ENCODE measurements at places on chromosomes 7 and 10. TPM values are rescaled to one million over a fixed set of nuclear protein-coding genes. Genes with fewer than 3 reads are reported as not detected.
A peak's percentile ranks its signal among the peaks of the same experiment; 100 is the strongest.

GRCh38 chr7:19709249-19709578 is 377 bp upstream of the POLR1F start:
- DNase-seq = no peak
- peak overlapping the region; percentile 95 for H3K27ac ChIP-seq
- peak overlapping the region; percentile 99 for H3K4me3 ChIP-seq
- no peaks in the 10 kb centered on the region for H3K36me3 ChIP-seq

DNA sequence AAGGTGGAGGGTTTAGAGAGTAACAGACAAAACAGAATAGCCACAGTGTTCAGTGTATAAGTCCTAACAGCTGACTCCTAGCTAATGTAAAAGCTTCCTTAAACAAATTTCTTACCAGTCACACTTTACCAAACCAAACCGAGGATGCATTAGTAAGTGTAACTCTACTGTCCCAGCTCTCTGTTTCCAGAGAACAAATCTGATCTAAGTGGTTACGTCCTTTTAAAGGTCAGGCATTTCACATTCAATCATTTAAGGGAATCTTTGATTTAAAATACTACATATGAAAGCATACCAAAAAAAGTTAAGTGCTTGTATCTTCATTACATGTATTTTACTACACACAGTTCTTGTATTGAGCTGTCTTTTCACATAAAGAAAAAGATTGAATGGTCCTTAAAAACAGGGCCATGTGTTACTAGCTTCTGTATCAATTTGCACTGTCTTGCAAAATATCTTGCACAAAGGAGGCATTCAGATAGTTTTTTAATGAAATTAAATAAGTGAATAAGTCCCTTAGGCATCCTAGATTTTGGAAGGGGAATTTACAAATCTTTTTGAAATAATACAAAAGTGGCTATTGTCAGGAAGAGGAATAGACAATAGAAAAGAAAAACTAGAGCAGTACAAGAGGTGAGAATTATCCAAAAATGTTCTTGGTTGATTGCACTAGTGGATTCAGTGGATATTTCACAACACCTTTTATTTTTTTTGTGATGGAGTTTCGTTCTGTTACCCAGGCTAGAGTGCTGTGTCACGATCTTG is 58.4 kb upstream of the SPOCK2 start:
- DNase-seq = no peak
- peaks cover 4% of the 10 kb centered on the region for H3K36me3 ChIP-seq
- H3K4me1 ChIP-seq = peaks cover 6% of the 10 kb centered on the region
- H3K4me3 ChIP-seq = no peak overlapping the region
- H3K27me3 ChIP-seq = no peaks in the 10 kb centered on the region

DNA sequence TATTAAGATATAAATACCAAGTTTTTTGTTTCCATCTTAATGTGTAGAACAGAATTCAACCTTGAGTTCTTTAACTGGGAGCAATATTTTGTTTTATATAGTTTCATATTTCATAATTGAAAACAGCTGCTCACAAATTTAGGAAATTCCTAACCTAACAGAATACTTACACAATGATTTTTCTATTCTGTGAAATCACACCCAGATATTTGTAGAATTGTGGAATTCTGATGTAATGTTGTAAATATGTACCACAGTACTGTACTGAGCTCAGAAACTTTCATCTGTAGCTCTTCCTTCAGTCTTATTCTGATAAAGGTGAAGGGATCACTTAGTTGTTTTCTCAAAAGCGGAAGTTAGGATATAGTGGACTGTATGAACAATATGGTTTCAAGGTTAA is 143.4 kb upstream of the GLI3 start:
- DNase-seq = no peak
- no peak overlapping the region for H3K4me3 ChIP-seq
- no peak overlapping the region for H3K27ac ChIP-seq
- H3K27me3 ChIP-seq = peaks cover 4% of the 10 kb centered on the region
- peaks cover 7% of the 10 kb centered on the region for H3K4me1 ChIP-seq

DNA sequence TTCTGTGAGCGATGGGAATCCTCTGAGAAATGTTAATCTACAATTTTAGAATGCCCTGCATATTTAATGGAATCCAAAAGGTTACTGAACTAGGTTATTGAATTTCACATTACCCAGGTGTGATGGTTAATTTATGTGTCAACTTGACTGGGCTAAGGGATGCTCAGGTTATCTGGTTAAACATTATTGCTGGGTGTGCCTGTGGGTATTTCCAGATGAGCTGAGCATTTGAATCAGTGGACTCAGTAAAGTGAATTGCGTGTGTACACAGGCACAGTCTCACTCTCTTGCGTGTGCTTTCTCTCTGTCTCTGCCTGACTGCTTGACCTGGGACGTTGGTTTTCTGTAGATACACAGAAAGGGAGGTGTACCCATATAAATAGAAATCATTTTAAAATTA is 21.7 kb downstream of the RNF32 start:
- no peaks in the 10 kb centered on the region for H3K36me3 ChIP-seq
- no peak overlapping the region for H3K27ac ChIP-seq
- H3K4me1 ChIP-seq = no peaks in the 10 kb centered on the region

- no peak for DNase-seq
- no peak overlapping the region for H3K4me3 ChIP-seq
- no peaks in the 10 kb centered on the region for H3K36me3 ChIP-seq
- no peaks in the 10 kb centered on the region for H3K4me1 ChIP-seq
Measured at GRCh38 chr10:76645341-76645740, 992.3 kb downstream of the KCNMA1 start.

DNA sequence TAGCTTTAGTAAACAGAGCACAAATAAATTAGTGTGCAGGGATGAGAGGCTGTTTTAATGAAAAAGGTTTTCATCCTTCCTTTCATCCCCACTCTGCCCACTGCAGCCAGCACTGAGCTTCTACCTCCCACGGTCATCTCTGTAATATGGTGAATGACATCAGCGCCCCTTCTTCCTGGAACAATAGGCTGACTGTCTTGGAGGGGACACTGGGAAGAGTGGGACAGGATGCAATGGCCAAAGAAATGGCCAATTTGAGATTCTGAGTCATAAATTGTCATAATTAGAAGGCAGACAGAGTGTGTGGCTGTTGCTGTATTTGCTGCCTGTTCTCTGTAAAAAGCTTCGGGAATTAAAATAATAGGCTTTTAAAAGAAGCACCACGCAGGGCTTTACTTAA is 126.7 kb upstream of the CALN1 start:
- no peak for DNase-seq
- no peak overlapping the region for H3K27ac ChIP-seq
- H3K4me1 ChIP-seq = no peaks in the 10 kb centered on the region
- H3K36me3 ChIP-seq = no peaks in the 10 kb centered on the region
- H3K27me3 ChIP-seq = peaks cover 1% of the 10 kb centered on the region

DNA sequence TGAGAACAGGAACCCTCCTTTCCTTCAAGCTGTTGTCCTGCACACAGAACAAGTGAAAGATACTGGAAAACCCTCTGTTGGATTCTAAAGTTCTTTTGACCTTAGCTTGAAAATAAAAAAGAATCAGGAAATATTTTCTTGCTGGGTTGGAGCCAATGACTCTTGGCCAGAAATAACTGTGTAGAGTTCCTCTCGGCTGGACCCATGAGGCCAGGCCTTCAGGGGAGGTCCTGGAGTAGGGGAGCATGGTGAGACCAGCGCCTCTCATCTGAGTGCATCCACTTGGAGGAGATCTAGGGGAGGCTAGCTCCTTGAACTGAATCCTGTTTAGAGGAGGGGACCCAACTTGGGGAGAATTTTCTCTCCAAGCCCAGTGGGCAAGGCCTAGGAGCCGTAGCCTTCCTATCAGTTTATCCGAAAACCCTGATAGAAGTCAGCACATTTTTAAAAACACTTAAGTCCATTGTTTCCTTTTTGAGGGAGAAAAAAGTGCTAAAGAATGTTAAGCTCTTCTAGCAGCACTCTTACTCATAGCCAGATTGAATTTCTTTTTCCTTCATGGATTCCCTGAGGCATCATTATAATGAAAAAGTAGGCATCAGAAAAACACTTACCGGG is 635.7 kb upstream of the ANKRD30A start:
- H3K4me1 ChIP-seq = peaks cover 6% of the 10 kb centered on the region
- no peak overlapping the region for H3K4me3 ChIP-seq
- DNase-seq = no peak
- no peak overlapping the region for H3K27ac ChIP-seq
- H3K27me3 ChIP-seq = peaks cover 1% of the 10 kb centered on the region

DNA sequence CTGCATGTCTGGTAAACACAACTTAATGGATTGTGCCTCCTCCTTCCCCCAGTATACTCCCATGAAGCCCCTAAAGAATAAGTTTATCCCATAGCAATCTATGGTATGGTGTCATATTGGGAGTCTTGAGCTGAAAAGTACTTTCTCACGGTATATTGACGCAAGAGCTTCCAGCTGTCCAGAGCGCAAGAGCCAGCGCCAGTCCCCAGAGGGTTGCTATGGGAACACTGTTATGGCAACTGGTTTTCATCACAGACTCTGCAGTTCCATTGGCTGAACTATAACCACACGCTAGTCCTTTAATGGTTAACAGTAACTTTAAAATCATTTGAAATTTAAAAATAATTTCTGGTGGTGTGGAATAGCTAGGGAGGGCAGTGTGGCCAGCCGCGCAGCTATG is 46.9 kb downstream of the PRPF18 start:
- H3K27me3 ChIP-seq = no peaks in the 10 kb centered on the region
- peaks cover 6% of the 10 kb centered on the region for H3K36me3 ChIP-seq
- H3K27ac ChIP-seq = peak overlapping the region; percentile 80
- peaks cover 12% of the 10 kb centered on the region for H3K4me1 ChIP-seq
- no peak for DNase-seq

The OR2A1 gene
- not detected for total RNA-seq

Measured in endothelial cell (in vitro differentiated cells).